ENCODE measurements at places on chromosomes 12 and 14.
A peak's percentile ranks its signal among the peaks of the same experiment; 100 is the strongest.

- peak; percentile 28 for DNase-seq
Observed at GRCh38 chr12:122917507-122918121, 21.7 kb upstream of the VPS37B start.

DNA sequence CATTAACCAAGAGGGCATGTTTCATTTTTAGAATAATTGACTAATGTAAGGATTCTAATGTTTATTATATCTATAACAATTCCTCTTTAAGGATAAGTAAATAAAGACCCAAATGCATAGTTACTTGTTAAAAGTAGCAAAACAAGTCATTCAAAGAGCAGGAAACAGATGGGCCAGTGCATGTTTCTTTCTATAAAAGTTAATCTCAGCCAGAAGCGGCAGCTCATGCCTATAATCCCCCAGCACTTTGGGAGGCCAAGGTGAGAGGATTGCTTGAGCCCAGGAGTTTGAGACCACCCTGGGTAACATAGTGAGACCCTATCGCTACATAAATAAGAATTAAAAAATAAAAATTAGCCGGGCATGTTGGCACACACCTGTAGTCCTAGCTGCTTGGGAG, 391.0 kb upstream of the RGS6 start:
- no peak for DNase-seq

GRCh38 chr14:87170179-87170578, 822.8 kb downstream of the GALC start:
- DNase-seq = no peak

DNA sequence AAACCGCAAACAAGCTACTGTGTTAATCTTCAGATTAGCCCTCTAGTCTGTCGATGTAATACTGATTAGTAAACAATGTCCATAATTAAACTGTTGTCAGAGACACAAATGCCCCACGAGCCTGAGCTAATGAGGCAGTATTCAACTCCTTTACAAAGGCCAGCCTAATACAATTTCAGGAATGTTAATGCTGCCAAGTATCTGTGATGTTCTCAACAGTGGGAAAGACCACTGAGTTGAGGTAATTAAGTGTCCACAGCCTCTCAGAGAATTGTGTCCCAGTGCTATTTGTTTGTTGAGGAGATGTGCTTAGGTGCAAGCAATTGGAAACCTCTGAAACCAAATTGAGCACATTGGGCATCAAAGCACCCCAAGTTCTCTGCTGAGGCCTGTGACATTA, 139.4 kb upstream of the CDKN3 start:
- DNase-seq = no peak

- no peak for DNase-seq
Observed at GRCh38 chr14:91363776-91364523, 53.7 kb downstream of the CCDC88C start.

DNA sequence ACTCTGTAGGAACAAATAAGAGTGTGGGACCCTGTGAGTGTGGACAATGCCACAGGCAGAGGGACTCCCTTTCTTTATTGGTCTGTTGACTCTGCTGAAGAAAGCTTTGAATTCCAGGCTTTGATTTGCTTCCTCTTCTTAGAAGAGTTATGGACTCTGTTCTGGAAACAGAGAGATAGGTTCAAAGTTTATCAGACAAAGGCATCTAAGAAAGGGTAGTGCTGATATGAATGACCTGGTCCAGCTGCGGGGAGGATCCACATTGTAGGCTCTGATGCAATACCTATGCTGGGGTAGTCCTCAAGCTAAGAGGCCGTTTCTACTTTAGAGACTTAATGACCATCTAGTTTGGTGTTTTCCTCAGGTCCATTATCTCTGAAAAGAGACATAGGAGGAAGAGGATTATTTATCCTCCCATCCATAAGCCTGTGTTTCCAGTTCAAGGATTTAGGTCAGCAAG, 10.7 kb upstream of the IKZF4 start:
- no peak for DNase-seq

- no peak for DNase-seq
Observed at GRCh38 chr12:40648519-40648918, 43.7 kb upstream of the CNTN1 start.

DNA sequence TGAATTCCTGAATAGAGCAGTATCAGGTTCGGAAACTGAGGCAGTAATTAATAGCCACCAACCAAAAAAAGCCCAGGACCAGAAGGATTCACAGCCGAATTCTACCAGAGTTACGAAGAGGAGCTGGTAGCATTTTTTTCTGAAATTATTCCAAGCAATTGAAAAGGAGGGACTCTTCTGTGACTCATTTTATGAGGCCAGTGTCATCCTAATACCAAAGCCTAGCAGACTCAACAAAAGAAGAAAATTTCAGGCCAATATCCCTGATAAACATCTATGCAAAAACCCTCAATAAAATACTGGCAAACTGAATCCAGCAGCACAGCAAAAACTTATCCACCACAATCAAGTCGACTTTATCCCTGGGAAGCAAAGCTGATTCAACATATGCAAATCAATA, 202.3 kb upstream of the SLC16A7 start:
- DNase-seq = no peak

DNA sequence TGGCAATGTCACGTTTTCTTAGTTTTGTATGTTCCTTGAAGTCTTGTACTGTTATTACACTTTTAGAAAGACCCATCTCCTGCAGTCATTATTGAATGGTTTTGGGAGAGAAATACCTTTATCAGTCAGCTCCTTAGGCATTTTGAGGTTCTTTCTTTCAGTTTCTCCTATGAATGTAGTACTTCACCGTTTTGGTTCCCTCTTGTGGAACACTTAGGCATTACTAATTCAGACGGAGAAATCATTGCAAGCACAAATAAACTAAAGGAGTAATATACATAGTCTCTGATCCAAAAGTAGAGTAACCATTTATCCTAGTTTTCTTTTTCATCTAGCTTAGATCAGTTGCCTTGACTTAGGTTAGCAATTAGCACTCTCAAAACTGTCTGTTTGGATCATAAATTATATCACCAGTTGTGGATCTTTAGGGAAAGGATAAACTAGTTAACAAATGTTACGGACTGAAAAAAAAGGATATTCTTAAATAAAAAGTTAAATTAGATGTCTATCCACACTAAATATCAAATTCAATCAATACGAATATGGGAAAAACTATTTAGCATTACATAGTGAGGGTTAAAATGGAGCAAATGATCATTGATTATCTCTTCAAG, 1538.3 kb upstream of the SEL1L start:
- no peak for DNase-seq

GRCh38 chr12:120711411-120711810, 1.2 kb downstream of the UNC119B start:
- no peak for DNase-seq
